ENCODE measurements at places on chromosomes 1 and 21. TPM values are rescaled to one million over a fixed set of nuclear protein-coding genes. Genes with fewer than 3 reads are reported as not detected.

Gene SMCP
- not detected for total RNA-seq

Gene TTC22
- 10.9 TPM for total RNA-seq

Gene CITED4
- total RNA-seq: 3.2 TPM

Gene S100A14
- not detected for total RNA-seq

DNA sequence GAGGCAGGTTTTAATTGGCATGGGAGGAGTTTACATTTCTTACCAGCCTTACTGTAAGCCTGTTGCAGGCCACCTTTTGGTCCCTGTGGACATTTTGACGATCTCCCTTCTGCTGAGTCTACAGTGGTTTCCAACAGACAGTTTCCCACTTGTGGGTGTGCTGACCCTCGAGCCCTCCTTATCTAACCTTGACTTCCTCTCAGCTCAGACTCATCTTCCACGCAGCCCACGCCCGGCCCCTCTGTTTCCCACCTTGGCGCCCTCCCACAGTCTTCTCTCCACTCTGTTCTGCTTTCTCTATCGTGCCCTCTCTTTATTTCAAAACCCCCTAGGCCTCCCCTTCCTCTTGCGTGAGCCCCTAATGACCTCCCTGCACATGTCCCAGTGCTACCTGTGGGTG lies 6.1 kb upstream of the ARL8A start:
- DNase-seq: no peak

GRCh38 chr1:154760469-154760933 lies 109.6 kb downstream of the KCNN3 start:
- peak; percentile 85 for DNase-seq

GRCh38 chr1:165942927-165943597 lies 115.6 kb downstream of the UCK2 start:
- DNase-seq: no peak

DNA sequence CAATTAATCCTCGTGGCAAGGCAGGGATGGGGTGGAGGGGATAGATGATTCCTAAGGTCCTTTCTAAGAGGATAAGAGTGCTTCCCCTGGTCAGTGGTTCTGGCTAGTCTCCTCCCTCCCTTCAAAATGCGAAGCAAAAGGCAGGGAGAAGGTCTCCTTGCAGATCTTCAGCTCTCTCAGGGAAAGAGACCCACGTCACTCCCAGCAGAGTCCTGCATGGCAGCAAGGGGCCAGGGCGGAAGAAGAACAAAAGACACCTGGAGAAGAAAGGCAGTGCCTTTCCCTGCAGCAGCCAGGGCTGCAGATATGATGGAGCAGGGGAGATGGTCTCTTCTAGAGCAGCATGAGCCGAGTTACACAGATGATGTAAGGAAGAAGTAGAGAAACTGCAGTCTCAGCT lies 29.6 kb upstream of the SLAMF9 start:
- DNase-seq: no peak

GRCh38 chr1:64363111-64363510 lies 106.8 kb upstream of the CACHD1 start:
- DNase-seq: no peak

GRCh38 chr1:60727552-60727951 lies 354.8 kb upstream of the NFIA start:
- DNase-seq: no peak

DNA sequence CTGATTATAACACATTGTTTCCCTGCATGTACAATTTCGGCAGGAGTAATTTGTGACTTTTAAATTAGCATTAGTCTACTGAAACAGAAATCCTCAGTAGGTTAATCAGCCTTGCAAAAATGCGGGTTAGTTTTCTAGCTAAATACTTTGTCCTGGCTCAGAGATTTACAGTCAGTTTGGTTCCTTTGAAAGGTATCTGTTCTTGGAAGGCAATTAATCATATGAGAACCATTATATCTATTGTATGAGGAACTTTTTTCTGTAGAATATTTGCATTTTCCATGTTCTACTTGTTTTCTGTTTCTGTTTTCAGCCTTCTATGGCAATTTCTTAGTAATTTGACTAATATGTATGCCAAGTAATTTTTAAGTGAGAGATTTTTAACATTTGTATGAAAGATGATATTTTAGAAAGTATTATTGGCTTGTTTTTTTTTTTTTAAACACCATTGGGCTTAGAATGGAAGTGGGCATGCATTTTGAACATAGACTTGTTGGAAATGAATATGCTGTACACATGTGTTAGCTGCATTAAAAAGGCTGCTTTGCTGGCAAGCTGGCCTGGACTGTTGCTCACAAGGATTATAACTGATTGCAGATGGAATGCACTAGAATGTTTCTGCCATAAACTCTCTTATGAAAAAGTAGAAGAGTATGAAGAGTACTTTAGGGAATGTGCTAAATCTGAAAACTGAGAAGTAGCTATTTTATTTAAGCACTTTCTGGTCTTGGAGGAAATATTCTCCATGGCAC lies 26.2 kb downstream of the KIF1B start:
- no peak for DNase-seq

DNA sequence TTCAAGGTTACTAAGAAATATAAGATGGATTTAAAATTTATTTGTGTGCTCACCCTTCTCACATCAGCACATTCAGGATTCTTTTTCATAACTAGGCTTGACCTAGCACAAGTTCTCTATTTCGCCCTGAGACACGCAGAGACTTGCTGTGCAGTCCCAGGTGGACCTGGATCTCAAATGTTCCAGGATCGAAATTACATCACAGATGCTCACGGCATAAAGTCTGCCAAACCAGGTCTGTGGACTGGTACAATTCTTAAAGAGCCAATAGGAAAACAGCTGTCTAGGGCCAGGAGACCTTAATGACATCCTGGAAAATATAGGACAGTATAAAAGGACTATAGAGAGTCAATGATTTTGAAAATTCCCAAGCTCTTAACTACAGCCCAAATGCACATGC lies 2.2 kb downstream of the PGBD5 start:
- DNase-seq: no peak

GRCh38 chr1:37148663-37149062 lies 114.3 kb upstream of the GRIK3 start:
- DNase-seq: no peak

GRCh38 chr21:44382536-44382935 lies 29.1 kb downstream of the TRPM2 start:
- no peak for DNase-seq
